Neural crest cell (in vitro differentiated cells): ENCODE measurements at places on chromosomes 12 and 14. TPM values are rescaled to one million over a fixed set of nuclear protein-coding genes. Genes with fewer than 3 reads are reported as not detected.

GRCh38 chr12:124827588-124828184, 36.0 kb downstream of the SCARB1 start:
- DNase-seq: no peak
- H3K36me3 ChIP-seq: no peaks in the 10 kb centered on the region
- no peak overlapping the region for H3K27ac ChIP-seq
- no peaks in the 10 kb centered on the region for H3K27me3 ChIP-seq
- H3K4me3 ChIP-seq: no peak overlapping the region
- H3K4me1 ChIP-seq: peaks cover 33% of the 10 kb centered on the region

DNA sequence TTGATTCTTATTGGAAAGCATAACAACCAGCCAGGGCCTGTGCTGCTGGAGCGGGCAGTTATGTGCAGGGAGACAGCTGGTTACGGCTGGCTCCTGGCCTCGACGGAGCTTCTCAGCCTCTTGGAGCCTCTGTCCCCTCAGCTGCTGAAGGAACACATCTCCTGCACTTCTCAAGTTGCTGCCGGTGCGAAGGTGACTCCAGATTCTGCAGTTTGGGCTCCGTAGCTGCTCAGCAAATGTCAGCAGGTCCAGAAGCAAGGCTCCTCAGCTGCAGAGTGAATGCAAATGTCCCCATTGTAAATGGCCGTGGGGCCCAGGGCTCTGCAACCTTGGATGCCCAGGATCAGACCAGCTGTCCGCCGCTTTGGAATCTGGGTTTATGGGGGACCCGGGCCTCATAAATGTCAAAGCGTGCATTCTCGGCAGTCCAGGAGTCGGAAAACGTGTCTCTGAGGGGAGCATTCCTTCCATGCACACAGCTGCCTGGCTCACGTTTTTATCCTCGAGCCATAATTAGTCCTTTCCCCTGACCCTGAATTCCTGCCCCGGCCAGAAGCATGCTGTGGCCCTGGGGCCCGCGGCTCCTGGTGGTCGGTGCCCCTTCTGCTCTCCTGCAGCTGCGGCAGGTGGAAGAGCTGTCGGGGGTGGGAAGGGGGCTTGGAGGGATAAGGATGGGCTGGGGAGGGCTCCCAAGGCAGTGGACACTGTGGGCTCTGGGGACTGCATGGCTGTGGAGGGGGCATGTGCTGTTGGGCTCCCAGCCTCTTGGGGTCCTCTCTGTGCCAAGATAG, 106.0 kb downstream of the KIF26A start:
- H3K27me3 ChIP-seq: no peaks in the 10 kb centered on the region
- no peaks in the 10 kb centered on the region for H3K4me1 ChIP-seq
- no peak overlapping the region for H3K27ac ChIP-seq

- H3K27me3 ChIP-seq: no peaks in the 10 kb centered on the region
- no peak for DNase-seq
- no peak overlapping the region for H3K27ac ChIP-seq
- H3K36me3 ChIP-seq: no peaks in the 10 kb centered on the region
Observed at GRCh38 chr12:93429448-93429847, 12.3 kb downstream of the UBE2N start.

- H3K27me3 ChIP-seq: no peaks in the 10 kb centered on the region
- H3K27ac ChIP-seq: no peak overlapping the region
- H3K36me3 ChIP-seq: peaks cover 18% of the 10 kb centered on the region
Observed at GRCh38 chr14:37472906-37473305, 122.1 kb downstream of the FOXA1 start.

DNA sequence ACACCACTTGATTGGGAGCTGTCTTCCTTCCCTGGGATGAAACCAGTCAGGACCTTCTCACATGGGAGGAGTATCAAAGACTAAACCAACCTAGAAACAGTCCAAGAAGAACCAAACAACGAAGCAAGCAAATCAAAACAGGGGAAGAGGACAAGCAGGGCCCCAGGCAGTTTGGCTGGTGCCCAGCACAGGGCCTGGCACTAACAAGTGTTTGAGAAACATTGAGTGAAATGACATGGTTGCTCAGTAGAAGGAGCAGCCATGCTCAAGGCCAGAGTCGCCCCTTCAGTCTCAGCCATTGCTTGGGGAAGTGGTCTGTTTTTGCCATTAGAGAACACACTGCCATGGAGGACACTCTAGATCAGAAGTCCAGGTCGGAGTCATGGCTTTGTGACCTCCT, 323.1 kb downstream of the CACNA1C start:
- H3K36me3 ChIP-seq: no peaks in the 10 kb centered on the region
- no peak for DNase-seq
- no peak overlapping the region for H3K27ac ChIP-seq
- H3K4me3 ChIP-seq: no peak overlapping the region
- peaks cover 4% of the 10 kb centered on the region for H3K4me1 ChIP-seq

The MYG1 gene
- total RNA-seq: 67.1 and 72.7 TPM in 2 replicates

The CISTR gene
- total RNA-seq: 0.61 TPM in 1 of 2 replicates, not detected in the other

The KRT72 gene
- total RNA-seq: not detected in 2 replicates

- H3K4me1 ChIP-seq: no peaks in the 10 kb centered on the region
- no peak overlapping the region for H3K27ac ChIP-seq
- no peaks in the 10 kb centered on the region for H3K27me3 ChIP-seq
- DNase-seq: no peak
Observed at GRCh38 chr12:77274926-77275325, 209.6 kb upstream of the E2F7 start.

The HIGD1C gene
- not detected in 2 replicates for total RNA-seq

- DNase-seq: no peak
- H3K27ac ChIP-seq: no peak overlapping the region
- H3K36me3 ChIP-seq: no peaks in the 10 kb centered on the region
- H3K4me1 ChIP-seq: peaks cover 4% of the 10 kb centered on the region
- no peaks in the 10 kb centered on the region for H3K27me3 ChIP-seq
Observed at GRCh38 chr12:96437171-96437445, 36.9 kb upstream of the CDK17 start.

The CCDC198 gene
- not detected in 2 replicates for total RNA-seq

GRCh38 chr14:100362311-100362927, 39.3 kb downstream of the SLC25A47 start:
- no peak overlapping the region for H3K4me3 ChIP-seq
- no peaks in the 10 kb centered on the region for H3K4me1 ChIP-seq
- no peak overlapping the region for H3K27ac ChIP-seq
- peaks cover 30% of the 10 kb centered on the region for H3K36me3 ChIP-seq

The PMEL gene
- 36.9 and 39.9 TPM in 2 replicates for total RNA-seq

The DEGS2 gene
- total RNA-seq: 0.11 TPM in 1 of 2 replicates, not detected in the other

DNA sequence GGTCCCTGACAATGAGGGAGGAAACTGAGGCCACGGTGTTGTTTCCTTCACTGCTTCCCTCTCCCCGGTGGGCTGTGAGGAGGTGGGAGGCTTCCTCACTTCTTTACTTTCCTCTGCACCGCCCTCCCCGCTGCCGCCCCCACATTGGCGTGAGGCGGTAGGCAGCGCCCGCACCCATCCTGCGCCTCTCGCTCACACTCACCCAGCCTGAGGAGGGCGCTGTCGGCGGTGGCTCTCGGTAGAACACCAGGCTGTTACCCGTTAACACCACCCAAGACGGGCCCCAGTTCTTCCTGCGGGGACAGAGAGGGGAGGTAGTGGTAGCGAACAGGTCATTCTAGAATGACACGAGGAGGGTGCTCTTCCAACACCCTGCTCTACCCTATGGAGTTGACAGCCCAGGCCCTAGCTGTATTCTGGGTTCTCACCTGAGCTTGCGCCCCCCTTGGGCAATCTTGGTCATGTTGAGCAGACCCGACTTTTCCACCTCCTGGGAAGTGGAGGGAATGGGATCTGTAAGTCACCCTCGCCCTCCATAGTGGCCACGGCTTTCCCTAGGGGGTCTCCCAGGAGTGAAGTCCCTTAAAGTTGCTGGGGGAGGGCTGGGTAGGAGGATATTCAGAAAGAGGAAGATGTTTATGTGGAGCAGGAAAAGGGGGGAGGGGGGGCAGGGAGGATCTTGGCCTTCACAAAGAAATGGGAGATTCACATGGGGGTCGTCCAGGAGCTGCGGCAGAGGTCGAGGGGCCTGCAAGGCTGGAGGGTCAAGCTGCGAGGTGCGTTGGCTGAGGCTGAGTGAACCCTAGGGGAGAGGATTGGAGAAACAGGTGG, 3.3 kb downstream of the ARHGAP9 start:
- H3K27ac ChIP-seq: no peak overlapping the region
- no peak overlapping the region for H3K4me3 ChIP-seq
- H3K36me3 ChIP-seq: no peaks in the 10 kb centered on the region

- H3K36me3 ChIP-seq: no peaks in the 10 kb centered on the region
- no peak for DNase-seq
- no peak overlapping the region for H3K27ac ChIP-seq
- H3K4me3 ChIP-seq: no peak overlapping the region
- H3K4me1 ChIP-seq: peaks cover 7% of the 10 kb centered on the region
- no peaks in the 10 kb centered on the region for H3K27me3 ChIP-seq
Observed at GRCh38 chr12:90823859-90824258, 131.1 kb downstream of the CCER1 start.

The SEC23A gene
- 70.6 and 72.0 TPM in 2 replicates for total RNA-seq

GRCh38 chr12:52769354-52769753, 7.8 kb downstream of the KRT76 start:
- H3K36me3 ChIP-seq: no peaks in the 10 kb centered on the region
- no peak overlapping the region for H3K27ac ChIP-seq
- no peak for DNase-seq
- H3K27me3 ChIP-seq: peaks cover 34% of the 10 kb centered on the region
- no peaks in the 10 kb centered on the region for H3K4me1 ChIP-seq
- no peak overlapping the region for H3K4me3 ChIP-seq

GRCh38 chr12:837548-837947, 85.2 kb downstream of the WNK1 start:
- DNase-seq: no peak
- peaks cover 4% of the 10 kb centered on the region for H3K4me1 ChIP-seq
- no peak overlapping the region for H3K4me3 ChIP-seq
- no peak overlapping the region for H3K27ac ChIP-seq

GRCh38 chr14:48331421-48331820, 656.0 kb upstream of the MDGA2 start:
- no peak overlapping the region for H3K27ac ChIP-seq
- no peaks in the 10 kb centered on the region for H3K4me1 ChIP-seq
- H3K4me3 ChIP-seq: no peak overlapping the region

The PLEKHG7 gene
- total RNA-seq: not detected in 2 replicates

The FRMD6 gene
- 34.5 and 38.0 TPM in 2 replicates for total RNA-seq

DNA sequence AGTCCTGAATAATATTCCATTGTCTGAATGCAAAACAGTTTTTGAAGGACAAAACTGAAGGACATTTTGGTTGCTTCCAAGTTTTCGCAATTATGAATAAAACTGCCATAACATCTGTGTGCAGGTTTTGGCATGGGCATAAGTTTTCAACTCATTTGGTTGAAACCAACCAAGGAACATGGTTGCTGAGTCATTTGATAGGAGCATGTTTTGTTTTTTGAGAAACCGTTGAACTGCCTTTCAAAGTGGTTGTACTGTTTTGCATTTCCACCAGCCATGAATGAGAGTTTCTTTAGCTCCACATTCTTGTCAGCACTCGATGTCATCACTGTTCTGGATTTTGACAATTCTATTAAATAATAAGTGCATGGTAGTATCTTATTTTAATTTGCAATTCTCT, 23.0 kb upstream of the GSG1 start:
- H3K4me1 ChIP-seq: peaks cover 35% of the 10 kb centered on the region
- no peaks in the 10 kb centered on the region for H3K36me3 ChIP-seq
- no peak overlapping the region for H3K4me3 ChIP-seq
- DNase-seq: no peak
- H3K27me3 ChIP-seq: peaks cover 41% of the 10 kb centered on the region
- no peak overlapping the region for H3K27ac ChIP-seq

The GNB3 gene
- 21.2 and 22.2 TPM in 2 replicates for total RNA-seq

- no peak overlapping the region for H3K27ac ChIP-seq
- no peak for DNase-seq
Observed at GRCh38 chr14:95040708-95041476, 116.4 kb downstream of the DICER1 start.

DNA sequence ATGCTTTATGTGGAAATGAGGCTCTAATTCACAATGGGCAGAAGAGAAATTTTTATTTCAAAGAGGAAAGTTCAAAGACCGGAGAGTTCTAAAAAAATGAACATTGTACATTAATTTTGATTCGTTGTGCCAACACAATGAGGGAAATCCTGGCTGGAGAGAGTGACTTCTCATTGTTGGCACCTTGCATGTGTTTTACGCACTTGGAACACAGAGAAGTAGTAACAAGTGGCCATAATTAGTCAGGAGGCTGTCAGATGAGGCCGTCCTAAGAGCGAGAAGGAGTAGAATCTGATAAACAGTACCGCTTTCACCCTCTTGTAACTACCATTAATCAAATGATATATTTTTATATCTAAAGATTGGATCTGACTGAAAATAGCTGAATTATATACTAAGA, 6.9 kb downstream of the LMO3 start:
- no peak overlapping the region for H3K4me3 ChIP-seq
- DNase-seq: no peak
- H3K4me1 ChIP-seq: peaks cover 24% of the 10 kb centered on the region
- no peaks in the 10 kb centered on the region for H3K27me3 ChIP-seq

The STXBP6 gene
- total RNA-seq: 6.8 and 7.2 TPM in 2 replicates

DNA sequence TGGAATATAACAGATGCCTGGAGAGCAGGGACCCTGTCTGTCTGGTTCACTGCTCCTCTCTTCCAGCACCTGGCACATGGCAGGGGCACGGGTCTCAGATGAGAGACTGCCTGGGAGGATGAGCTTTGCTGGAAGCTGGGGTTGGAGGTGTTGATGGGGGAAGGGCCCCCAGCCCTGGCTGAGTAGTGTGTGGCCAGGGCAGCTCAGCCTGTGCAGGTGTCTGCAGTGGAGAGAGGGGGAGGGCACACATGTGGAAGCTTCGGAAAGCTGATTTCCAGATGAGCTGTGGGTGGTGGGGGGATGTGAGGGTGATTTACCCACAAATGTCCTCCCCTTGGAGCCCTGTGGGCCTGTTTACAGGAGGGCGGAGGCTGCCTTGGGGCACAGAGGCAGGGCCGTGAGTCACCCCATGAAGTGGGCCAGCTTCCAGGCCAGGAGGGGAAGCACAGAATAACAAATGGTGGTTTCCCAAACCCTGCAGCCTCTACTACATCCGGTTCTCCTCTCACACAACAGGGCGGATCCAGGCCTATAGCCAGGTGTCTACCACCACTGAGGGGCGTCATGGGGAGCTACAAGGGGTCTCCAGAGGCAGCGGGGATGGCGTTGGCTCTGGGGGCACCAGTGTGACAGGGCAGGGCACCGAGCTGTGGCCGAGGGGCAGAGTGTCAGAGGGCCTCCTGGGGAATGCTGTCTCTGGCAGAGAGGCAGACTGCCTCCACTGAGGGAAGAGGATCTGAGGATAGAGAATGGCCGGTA, 11.0 kb downstream of the KRT7 start:
- H3K27me3 ChIP-seq: peaks cover 20% of the 10 kb centered on the region
- DNase-seq: no peak
- H3K4me3 ChIP-seq: no peak overlapping the region
- H3K36me3 ChIP-seq: no peaks in the 10 kb centered on the region
- no peak overlapping the region for H3K27ac ChIP-seq
- peaks cover 20% of the 10 kb centered on the region for H3K4me1 ChIP-seq

The NANOG gene
- total RNA-seq: 0.05 TPM in 1 of 2 replicates, not detected in the other
